Tongue (tissue), 3 donors: ENCODE measurements at places on chromosomes 1 and 21. TPM values are rescaled to one million over a fixed set of nuclear protein-coding genes. Genes with fewer than 3 reads are reported as not detected.
A peak's percentile ranks its signal among the peaks of the same experiment; 100 is the strongest.

S100A16 gene
- 76.2 TPM for total RNA-seq

LCE1E gene
- not detected for total RNA-seq

COX20 gene
- total RNA-seq, result 34.6 TPM

MIXL1 gene
- total RNA-seq, result not detected

WLS gene
- 140 TPM for total RNA-seq

DNA sequence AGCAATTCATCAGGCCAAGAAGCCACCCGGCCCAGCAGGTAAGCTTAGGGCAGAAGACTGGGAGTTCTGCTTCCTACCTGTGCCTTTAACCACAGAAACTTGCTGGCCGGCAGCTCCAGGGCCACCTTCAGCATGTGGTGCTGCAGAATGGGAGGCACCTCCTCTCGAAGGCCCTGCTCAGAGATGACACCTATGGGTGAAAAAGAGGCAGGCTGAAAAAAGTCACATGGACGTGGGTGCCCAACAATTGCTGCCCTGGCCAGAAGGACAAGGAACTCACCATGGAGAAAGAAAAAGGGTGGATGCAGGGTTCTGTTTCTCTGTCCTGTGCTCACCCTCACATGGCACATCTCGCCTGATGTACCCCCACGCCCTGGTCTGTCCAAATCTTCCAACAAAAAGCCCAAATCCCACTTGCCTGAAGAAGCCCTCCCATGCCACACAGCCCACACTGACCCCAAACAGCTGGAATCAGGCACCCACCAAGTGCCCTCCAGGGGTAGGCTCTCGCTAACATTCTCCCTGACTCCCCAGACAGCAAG lies 33.0 kb downstream of the URB1 start:
- DNase-seq, result no peak

- no peak for DNase-seq
These were observed 72.9 kb downstream of the AGPAT3 start for GRCh38 chr21:43937891-43938309.

- DNase-seq, result no peak
These were observed 129.6 kb downstream of the DPYD start for GRCh38 chr1:97791251-97791650.

- no peak for DNase-seq
These were observed 486 bp downstream of the NIPAL3 start for GRCh38 chr1:24415910-24416665.

DNA sequence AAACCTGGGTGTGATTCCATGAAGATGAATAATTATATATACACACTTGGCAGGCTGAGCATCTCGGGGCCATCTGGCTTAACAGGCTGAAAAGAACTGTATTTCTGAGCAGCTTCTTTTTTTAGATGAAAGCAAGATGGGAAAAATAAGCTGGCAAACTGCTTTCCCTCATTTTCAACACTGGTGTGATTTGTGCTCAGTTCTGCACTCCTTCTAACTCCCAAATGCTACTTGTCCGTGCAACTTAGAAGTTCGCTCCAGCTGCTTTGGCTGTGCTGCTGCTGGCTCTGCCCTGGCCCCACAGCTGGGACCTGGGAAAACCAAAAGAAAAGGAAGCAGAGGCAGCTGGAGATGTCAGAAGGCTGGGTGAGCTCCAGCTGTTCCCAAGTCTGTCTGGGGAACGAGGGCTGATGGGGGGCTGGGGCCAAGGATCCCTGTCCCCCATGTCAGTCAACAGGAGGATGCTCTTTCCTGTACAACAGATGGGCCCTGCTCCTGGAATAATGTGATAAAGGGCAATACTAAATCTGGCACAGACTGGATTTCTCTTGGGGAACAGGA lies 44.9 kb downstream of the PAFAH2 start:
- DNase-seq, result peak; percentile 98

- DNase-seq, result no peak
These were observed 623.5 kb downstream of the MATN1 start for GRCh38 chr1:30099587-30100523.

DNA sequence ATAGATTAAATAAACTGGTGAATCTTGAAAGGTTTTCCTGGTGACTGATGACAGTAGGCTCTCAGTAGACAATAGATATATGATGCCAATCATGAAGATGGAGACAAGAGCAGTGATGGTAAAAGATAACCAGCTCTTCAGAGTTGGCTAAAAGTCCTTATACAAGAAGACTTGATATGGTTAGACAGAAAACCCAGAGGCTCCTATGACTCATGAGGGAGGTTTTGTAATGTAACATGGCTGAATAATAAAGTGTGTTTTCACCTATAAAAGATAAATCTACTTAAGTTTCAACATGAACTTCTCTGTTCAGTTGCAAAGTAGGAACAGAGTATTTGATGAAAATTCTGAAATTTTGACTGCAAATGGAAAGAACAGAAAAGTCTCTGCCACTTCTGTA lies 12.7 kb upstream of the CRNN start:
- DNase-seq, result no peak

- DNase-seq, result no peak
These were observed 31.3 kb downstream of the STUM start for GRCh38 chr1:226579781-226580323.

DNA sequence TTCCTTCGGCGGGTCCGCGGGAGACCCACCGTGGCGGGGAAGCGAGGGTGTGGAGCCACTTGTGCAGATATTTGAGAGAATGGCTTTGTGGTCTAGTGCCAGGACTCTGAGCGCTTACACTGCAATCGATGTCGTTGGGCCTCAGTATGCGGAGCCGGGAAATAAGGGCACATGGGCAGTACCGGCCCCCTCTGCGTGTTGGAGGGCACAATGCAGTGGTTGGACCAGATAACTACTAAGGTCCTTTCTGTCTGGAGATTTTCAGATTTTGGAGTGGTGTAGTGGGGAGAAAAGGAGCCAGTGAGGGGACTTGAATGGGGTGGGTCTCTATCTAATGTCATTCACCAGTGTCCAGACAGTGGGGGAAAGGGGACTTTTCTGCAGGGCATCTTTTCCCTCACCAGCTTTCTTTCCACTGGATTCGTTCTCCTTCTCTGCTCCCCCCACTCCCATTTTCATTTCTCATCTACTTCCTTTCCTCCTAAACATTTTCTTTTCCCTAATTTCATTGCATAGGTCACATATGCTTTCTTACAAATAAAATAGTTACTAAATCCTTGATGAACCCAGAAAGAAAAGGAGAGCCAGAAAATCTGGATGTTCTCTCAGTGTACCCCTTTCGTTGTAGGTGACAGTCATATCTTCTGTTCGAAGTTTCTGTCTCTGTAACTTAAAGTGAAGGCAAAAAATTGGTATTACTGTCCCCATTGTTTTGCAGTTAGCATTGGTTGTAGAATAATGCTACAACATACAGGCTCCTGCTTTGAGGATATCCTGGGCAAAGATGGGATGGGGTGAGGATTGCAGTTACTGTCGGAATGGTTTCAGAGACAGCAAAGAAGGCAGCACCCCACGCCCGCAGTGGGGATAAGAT lies 1.4 kb downstream of the ATF3 start:
- DNase-seq, result no peak

- no peak for DNase-seq
These were observed 407 bp downstream of the IGSF3 start for GRCh38 chr1:116667078-116667574.

DNA sequence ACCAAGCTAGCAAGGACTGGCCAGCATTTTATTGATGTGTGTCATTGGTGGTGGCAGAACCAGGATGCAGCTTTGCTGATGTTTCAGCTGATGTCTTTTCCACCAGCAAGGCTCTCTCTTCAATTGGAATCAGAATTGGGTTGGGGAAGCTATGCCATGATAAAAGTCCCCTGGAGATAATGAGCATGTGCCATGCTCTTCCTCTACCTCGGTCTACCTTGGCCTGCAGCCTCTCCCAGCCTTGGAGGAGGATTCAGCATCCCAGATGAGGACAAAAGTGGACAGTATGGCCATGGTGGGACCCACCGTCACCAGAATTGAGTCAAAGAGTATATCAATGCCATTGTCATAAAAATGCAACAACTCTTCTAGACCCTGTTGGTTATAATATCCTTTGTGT lies 8.6 kb downstream of the AVPR1B start:
- DNase-seq, result no peak

GRCh38 chr1:158992787-158993312 lies 16.9 kb upstream of the IFI16 start:
- DNase-seq, result no peak

GRCh38 chr1:148290881-148291280 lies 138.8 kb upstream of the NBPF11 start:
- DNase-seq, result no peak
